ENCODE measurements at places on chromosomes 3 and 15.

GRCh38 chr3:183817639-183818038 is 7.7 kb downstream of the MAP6D1 start:
- DNase-seq, result no peak

DNA sequence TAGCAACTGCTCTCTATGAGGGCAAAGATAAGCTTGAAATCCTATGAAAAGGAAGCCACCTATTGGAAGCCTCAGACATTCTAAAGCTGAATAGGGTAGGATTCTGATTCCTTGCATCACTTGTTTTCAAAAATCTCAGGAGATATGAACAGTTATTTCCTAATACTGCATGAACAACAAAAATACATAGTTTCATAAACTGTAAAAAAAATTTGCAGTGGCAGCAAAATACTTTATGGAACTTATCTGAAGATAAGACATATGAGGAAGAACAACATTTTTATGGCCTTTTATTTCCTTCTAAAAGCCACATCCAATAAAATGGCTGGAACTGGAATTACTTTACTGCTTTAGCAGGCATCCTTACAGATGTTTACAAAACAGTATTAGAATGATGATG is 29.9 kb downstream of the AP3S2 start:
- DNase-seq, result no peak

DNA sequence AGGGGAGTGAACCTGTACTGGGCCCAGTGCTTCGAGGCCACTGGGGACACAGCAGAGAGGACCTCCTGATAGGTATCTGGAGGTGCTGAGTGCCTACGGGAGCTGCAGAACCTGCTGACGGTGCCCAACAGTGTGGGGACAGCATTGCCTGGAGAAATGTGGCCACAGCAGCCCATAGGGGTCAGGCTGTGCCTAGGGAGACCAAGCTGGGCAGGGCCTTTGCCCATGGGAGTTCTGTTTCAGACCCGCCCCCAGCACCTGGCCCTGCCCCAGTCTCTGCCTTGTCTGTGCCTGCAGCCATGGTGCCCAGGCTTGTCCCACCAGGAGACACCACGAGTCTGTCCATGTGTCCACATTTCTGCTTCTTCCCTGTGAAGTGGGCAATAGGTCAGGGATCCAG is 15.3 kb upstream of the RPL32 start:
- no peak for DNase-seq

DNA sequence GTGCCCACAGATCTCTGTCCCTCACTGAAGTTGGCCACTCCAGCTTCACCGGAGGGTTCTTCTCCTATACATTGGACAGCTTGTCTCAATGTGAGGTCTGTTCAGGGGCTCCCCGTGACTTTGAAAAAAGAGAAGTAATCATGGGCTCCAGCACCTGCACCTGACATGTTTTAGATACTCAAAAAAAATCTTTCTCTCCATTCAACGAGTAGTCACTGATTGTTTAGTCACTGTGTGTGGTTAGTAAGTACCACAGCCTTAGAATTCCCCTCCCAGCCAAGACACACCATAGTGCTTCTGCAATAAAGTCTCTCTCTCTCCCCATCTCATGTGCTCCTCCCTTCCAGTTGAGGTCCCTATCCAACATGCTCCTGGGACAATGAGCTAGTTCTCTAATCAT is 18.6 kb downstream of the CCR9 start:
- no peak for DNase-seq

Measured in upper lobe of right lung (tissue), 1 donor.